ELR (cell line): ENCODE measurements at places on chromosomes 3 and 15.

DNA sequence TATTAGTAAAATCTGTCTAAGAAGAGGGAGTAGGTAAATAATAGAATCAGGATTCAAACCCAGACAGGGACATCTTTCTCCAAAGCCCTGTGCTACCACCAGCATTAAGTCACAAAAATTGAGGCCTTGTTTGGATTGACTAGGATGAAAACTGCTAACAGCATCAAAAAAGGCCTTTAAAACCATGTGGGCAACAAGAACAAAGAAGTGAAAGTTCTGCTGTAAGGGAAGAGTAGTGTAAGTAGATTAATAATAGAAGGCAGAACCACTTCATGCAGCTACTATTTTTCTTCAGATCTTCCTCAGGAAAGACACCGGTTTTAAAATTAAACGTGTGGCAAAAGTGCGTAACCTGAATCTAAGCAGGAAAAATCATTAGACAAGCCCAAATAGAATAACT lies 15.3 kb upstream of the KBTBD12 start:
- DNase-seq = no peak

DNA sequence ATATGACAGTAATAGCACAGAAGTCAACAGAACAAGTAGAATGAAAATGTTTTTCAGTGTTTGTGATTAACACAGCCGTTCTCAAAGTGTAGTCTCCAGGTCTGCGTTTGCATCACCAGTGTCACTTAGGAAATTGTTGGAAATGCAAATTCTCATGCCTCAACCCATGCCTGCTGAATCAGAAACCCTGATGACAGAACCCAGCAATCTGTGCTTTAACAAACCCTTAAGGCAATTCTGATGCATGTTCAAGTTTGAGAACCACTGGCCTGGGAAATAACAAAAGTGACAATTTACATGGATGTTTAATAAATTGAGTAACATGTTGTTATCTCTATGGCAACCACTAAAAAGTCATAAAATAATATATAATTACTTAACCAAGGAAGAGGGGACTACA lies 103.1 kb upstream of the ATP11B start:
- DNase-seq = peak; percentile 6

- no peak for DNase-seq
These were observed 790 bp downstream of the LAMP3 start for GRCh38 chr3:183161552-183162336.

DNA sequence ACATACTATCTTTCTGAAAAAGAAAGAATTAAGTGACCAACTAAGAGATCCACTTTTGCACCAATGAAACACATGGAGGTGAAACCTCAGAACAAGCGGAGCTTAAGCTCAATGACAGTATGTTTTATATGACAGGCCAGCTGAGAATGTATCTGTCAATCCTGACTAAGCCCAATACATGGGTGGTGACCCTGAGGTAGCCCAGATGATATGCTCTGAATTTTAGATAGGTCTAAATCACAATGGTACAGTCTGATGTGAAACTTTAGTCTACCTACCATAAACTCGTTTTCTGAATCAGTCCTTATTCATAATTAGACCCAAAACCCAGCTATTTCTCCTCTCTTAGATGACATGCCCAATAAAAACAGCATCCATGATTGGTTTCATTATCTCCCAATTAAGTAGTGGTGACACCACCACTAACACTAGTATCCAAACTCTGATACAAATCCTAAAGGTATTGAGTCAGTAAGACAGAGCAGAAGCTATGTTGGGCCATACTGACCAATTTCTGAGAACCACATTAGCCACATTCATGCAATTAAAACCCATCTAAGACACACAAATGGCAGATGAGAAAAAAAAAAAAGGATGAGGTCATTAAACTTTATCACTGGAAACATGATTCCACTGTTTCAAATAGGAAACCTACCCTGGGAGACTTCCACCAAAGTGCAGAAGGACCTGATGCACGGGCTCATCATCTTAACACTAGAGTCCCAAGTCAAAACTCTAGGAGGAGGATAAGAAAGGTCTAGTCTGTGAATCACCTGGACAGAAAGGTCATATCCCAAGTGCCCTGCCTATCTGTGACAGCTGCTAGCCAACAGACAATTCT lies 20.6 kb downstream of the CMTM6 start:
- DNase-seq = no peak

DNA sequence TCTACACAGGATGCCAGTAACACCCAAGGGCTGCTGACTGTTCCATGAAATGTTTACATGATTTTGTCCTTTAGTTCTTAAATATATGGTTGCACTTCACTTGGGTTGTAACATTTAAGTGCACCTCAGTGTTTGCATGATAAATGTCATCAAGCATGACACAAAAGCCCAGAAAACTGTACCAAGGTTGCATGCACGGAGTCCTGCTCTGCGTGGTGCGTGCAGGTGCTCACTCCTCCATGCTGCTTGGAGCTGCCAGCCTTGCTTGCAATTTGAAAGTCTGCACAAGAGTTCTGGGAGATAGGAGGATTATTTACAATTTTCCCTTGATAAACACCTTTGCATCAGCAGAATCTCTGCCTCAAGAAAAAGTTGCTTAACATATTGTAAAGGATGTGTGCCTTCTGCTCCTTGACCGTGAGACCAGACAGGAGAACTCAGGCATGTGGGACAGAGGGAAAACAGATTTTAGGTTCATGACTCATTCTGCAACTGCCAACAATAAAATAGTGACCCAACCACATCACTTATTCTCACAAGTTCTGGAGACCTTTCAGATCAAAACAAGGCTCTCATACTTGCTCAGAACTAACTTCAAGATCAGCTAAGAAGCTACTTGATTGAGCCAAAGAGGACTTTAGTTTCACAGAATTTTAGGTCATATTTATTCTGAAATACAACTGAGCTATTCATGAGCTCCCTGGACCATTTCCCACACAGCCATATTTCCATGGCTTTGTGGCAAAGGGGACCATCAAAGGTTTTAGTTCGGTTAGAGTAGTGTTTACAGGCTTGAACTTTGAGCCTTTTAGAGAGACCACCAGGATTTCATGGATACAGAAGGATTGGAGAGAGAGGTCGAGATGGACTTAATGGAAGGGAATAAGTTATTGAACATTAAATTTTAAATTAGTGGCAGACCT lies 128.4 kb upstream of the ZBED2 start:
- DNase-seq = peak; percentile 63

DNA sequence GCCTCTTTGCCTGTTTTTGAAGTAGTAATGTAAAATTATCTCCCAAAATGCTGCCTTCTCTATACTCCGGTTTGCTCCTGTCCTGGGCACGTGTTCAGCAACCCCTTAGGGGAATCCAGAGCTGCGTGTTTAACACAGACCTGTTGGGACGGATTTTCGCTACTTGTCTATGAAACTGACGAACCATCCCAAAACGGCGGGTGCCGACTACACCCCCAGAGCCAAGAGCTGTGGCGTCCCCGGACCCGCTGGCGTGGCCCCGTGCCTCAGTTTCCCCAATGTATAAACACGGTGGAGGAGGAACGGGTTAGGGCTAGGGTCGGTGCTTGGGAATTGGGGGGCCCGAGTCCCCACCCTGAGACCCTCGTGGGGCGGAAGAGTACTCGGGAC lies 473 bp downstream of the FHIT start:
- peak; percentile 2 for DNase-seq

- DNase-seq = no peak
These were observed 433.2 kb upstream of the BCHE start for GRCh38 chr3:166270429-166270828.

GRCh38 chr3:190768891-190769290 lies 93.6 kb downstream of the GMNC start:
- DNase-seq = no peak

- DNase-seq = no peak
These were observed 26.9 kb upstream of the MYO1E start for GRCh38 chr15:59399465-59400102.
